Caco-2 (cell line): ENCODE measurements at places on chromosomes 5 and 9. TPM values are rescaled to one million over a fixed set of nuclear protein-coding genes. Genes with fewer than 3 reads are reported as not detected.

GRCh38 chr5:58905944-58906343 is 323.1 kb downstream of the RAB3C start:
- no peak for DNase-seq
- H3K27me3 ChIP-seq: no peaks in the 10 kb centered on the region
- H3K27ac ChIP-seq: no peak overlapping the region
- H3K4me3 ChIP-seq: no peak overlapping the region
- no peaks in the 10 kb centered on the region for H3K36me3 ChIP-seq

GRCh38 chr9:87512311-87512710 is 14.6 kb downstream of the DAPK1 start:
- no peaks in the 10 kb centered on the region for H3K27me3 ChIP-seq
- DNase-seq: no peak
- H3K27ac ChIP-seq: no peak overlapping the region
- H3K36me3 ChIP-seq: no peaks in the 10 kb centered on the region

DNA sequence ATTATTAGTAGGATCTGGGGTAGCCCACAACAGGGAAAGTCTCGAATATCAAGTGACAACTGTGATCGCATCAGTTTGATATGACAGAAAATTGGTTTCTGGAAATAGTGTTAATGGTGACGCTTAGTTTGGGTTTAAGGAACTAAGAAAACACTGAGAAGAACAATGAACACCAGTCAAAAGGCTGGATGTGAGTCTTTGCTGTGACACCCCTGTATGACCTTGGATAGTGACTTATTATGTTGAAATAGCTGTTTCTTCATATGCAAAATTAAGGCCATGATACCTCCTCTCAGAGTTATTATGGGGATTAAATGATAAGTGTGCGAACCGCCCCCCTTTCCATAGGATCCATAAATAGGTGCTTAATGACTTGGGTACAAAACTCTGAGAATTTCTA is 926 bp downstream of the DNAJC25 start:
- H3K27ac ChIP-seq: peak overlapping the region; percentile 35
- H3K4me1 ChIP-seq: peaks cover 28% of the 10 kb centered on the region
- peak overlapping the region; percentile 88 for H3K4me3 ChIP-seq

SREK1 gene
- 81.4 and 95.6 TPM in 2 replicates for total RNA-seq

FAM169A gene
- 13.9 and 14.4 TPM in 2 replicates for total RNA-seq

HSD17B3 gene
- not detected in 2 replicates for total RNA-seq

- no peak for DNase-seq
- H3K4me3 ChIP-seq: no peak overlapping the region
- no peaks in the 10 kb centered on the region for H3K36me3 ChIP-seq
- no peaks in the 10 kb centered on the region for H3K4me1 ChIP-seq
Observed at GRCh38 chr5:138230261-138230660, 17.1 kb upstream of the CDC23 start.

DNA sequence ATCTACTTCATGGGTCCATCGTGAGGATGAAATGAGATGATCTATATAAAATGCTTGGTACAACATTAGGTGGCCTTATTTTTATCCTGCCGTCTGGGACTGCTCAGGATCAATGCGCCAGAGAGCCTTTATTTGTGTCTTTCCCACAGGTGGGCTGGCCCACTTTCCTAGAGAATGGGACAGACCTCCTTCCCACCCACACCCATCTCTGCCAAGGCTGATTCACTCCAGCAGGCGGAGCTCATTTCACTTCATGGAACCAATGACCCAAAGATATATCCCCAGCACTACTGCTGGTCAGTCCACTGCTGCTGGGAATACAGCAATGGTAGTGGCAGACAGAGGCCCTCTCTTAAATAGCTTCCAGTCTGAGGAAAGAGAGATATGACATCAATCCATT is 35.7 kb downstream of the TGFBI start:
- peak overlapping the region; percentile 40 for H3K27ac ChIP-seq
- peaks cover 20% of the 10 kb centered on the region for H3K4me1 ChIP-seq
- H3K27me3 ChIP-seq: no peaks in the 10 kb centered on the region
- no peaks in the 10 kb centered on the region for H3K36me3 ChIP-seq
- no peak overlapping the region for H3K4me3 ChIP-seq

DNA sequence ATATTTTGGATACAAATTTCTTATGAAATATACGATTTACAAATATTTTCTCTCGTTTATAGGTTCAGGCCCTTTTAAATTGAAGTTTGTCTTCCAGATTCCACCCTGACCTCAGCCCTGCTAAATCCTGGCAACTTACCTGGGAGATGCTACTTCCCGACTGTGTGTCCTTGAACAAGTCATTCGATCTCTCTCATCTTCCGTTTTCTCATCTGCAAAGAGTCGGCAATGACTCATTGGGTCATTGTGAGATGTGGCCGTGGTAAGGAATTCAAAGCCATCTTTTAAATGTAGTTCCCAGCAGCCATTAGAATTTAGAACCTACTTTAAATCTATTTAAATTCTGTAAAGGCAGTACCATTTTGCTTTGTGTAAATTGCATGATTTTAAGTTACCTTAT is 72.5 kb downstream of the LHX2 start:
- peaks cover 3% of the 10 kb centered on the region for H3K4me1 ChIP-seq
- no peaks in the 10 kb centered on the region for H3K27me3 ChIP-seq
- H3K27ac ChIP-seq: no peak overlapping the region
- DNase-seq: no peak

- no peaks in the 10 kb centered on the region for H3K27me3 ChIP-seq
- H3K4me1 ChIP-seq: no peaks in the 10 kb centered on the region
- no peak for DNase-seq
- no peaks in the 10 kb centered on the region for H3K36me3 ChIP-seq
- no peak overlapping the region for H3K4me3 ChIP-seq
- no peak overlapping the region for H3K27ac ChIP-seq
Observed at GRCh38 chr5:180596115-180596667, 4.9 kb upstream of the SCGB3A1 start.

DNA sequence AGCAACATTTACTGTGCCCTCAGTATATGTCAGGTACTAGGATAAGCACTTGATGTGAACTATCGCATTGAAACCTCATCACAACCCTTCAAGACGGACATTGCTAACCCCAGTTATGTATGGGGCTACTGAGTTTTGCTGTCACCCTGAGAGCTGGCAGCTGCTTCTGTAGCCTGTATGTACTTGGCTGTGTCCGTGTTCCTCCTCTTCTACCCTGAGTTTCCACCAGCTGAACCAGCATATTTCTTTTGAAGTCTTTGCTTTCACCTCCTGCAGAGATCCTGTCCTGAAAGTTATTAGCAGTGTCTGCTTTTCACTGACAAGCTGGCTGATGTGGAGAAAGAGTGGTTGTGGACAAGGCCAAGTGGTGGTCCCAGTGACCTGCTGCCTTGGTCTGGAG is 63.3 kb downstream of the ADGRV1 start:
- H3K27ac ChIP-seq: no peak overlapping the region
- DNase-seq: no peak
- H3K4me3 ChIP-seq: no peak overlapping the region
- H3K36me3 ChIP-seq: no peaks in the 10 kb centered on the region
- no peaks in the 10 kb centered on the region for H3K4me1 ChIP-seq

DNA sequence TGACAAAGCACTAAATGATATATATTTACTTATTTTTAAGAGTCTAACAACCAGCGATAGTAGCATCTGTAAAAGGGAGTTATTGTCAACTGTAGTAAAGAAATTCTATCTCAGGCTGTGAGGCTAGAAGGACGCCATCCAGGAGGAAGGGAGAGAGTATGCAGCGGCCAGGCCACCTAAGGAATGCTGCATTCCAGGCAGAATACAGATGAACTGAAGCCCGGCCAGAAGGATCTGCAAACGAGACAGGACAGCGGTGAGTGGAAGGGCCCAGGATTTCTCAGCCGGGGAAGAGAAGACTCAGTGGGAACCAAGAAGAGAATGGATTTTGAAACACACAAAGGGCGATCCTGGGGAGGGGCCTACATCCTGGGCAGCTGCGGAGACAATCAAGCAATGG is 7.4 kb downstream of the RETREG1 start:
- H3K4me1 ChIP-seq: 0 out of 2 replicates have a peak, but pooled peaks cover 3% of the 10 kb centered on the region
- DNase-seq: no peak
- H3K36me3 ChIP-seq: no peaks in the 10 kb centered on the region
- no peak overlapping the region for H3K27ac ChIP-seq
- no peak overlapping the region for H3K4me3 ChIP-seq

TOR1B gene
- total RNA-seq: 22.8 and 28.0 TPM in 2 replicates

C8G gene
- total RNA-seq: 0.77 and 1.3 TPM in 2 replicates

- no peaks in the 10 kb centered on the region for H3K4me1 ChIP-seq
- no peaks in the 10 kb centered on the region for H3K27me3 ChIP-seq
- no peaks in the 10 kb centered on the region for H3K36me3 ChIP-seq
- no peak for DNase-seq
Observed at GRCh38 chr5:180908400-180908799, 9.4 kb downstream of the BTNL8 start.

SOX30 gene
- total RNA-seq: 2.9 and 3.1 TPM in 2 replicates

DNA sequence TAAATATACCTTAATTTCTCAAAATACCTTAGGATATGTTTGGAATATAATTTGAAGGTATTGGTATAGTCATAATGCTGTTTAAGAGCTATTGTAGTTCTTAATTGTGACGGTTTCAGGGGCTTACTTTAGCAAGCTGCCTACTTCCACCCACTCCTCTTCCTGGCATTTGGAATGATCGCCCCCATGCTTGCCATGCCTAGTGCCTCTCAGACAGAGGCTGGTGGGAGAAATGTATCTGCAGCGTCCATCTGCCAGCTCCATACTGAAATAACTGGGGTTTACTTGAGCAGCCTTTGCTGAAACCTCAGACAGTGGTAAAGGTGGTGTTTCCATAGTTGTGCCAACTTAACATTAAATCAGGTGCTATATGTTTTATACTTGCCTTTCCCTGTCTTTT is 52.2 kb downstream of the GABRG2 start:
- no peaks in the 10 kb centered on the region for H3K27me3 ChIP-seq
- no peak overlapping the region for H3K4me3 ChIP-seq
- no peak for DNase-seq
- no peaks in the 10 kb centered on the region for H3K4me1 ChIP-seq

DNA sequence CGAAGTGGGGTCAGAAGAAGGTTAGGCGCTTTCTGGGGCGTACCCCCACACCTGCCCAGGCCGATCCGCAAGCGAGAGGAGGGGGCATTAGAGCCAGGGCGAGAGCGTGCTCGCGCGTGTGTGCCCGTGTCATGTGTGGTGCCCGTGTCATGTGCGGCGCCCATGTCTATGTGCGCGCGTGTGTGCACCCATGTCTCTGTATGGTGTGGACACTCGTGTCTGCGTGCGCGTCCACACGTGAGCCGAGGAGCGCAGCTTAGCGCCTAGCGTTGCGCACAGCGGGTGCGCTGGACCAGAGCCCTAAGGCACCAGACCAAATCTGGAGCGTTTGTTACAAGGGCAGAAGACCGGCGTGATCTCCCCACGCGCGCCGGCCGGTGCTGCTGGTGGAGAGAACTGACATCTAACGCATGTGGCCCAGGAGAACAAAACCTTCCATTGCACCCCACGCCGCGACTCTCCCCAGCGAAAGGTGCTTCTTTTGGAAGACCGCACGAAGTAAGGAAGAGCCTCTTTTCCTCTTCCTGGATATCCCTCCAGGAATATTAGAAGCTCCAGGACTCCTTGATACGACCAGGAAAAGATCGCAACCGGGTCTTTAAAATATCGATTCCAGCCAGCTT is 644 bp downstream of the NIM1K start:
- H3K36me3 ChIP-seq: no peaks in the 10 kb centered on the region
- H3K4me1 ChIP-seq: 0 out of 2 replicates have a peak, but pooled peaks cover 4% of the 10 kb centered on the region
- H3K27ac ChIP-seq: no peak overlapping the region
- DNase-seq: no peak
- H3K27me3 ChIP-seq: no peaks in the 10 kb centered on the region

- no peak overlapping the region for H3K27ac ChIP-seq
- no peaks in the 10 kb centered on the region for H3K36me3 ChIP-seq
- no peak for DNase-seq
- H3K4me3 ChIP-seq: no peak overlapping the region
- H3K27me3 ChIP-seq: no peaks in the 10 kb centered on the region
Observed at GRCh38 chr9:17588395-17588794, 9.5 kb downstream of the SH3GL2 start.

STK32A gene
- 0.16 and 0.32 TPM in 2 replicates for total RNA-seq

GRCh38 chr5:71899865-71900342 is 180.8 kb downstream of the CARTPT start:
- no peak overlapping the region for H3K4me3 ChIP-seq
- H3K36me3 ChIP-seq: no peaks in the 10 kb centered on the region
- H3K27me3 ChIP-seq: no peaks in the 10 kb centered on the region
- no peaks in the 10 kb centered on the region for H3K4me1 ChIP-seq

DND1 gene
- total RNA-seq: 1.8 TPM in 2 replicates

- peaks cover 6% of the 10 kb centered on the region; the same call in 1 of the 2 replicates for H3K4me1 ChIP-seq
- no peaks in the 10 kb centered on the region for H3K27me3 ChIP-seq
- DNase-seq: no peak
- no peak overlapping the region for H3K27ac ChIP-seq
Observed at GRCh38 chr9:5670079-5670478, 41.2 kb downstream of the RIC1 start.

TLX3 gene
- not detected in 2 replicates for total RNA-seq

AGXT2 gene
- total RNA-seq: 0.21 TPM in 1 of 2 replicates, not detected in the other

GRCh38 chr9:96567203-96567700 is 52.4 kb downstream of the CDC14B start:
- peak overlapping the region; percentile 83 for H3K4me3 ChIP-seq
- H3K27ac ChIP-seq: peak overlapping the region; percentile 85
- no peaks in the 10 kb centered on the region; the same call in 1 of the 2 replicates for H3K36me3 ChIP-seq
- DNase-seq: no peak
- no peaks in the 10 kb centered on the region for H3K27me3 ChIP-seq
- peaks cover 49% of the 10 kb centered on the region for H3K4me1 ChIP-seq
